ENCODE measurements at places on chromosomes 5 and 9.

DNA sequence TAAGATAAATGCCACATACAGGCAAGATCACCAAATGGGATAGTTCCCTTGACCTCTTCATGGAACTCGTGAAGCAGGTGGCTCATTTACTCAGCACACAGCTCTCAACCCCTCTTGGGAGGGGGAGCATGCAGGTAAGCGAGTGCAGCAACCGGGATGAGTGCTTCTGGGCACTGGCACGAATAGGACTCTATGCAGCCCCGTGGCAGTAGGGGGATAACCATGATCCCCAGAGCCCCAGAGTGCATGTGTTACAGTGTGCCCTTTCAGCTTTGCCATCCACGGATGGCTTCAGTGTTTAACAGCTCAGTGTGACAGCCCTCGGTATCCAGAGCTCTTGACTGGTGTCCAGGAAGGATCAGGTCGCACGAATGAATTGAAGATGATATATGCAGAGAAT lies 1187.1 kb downstream of the CDH9 start:
- DNase-seq, result no peak
- no peaks in the 10 kb centered on the region for H3K4me1 ChIP-seq
- no peak overlapping the region for H3K4me3 ChIP-seq
- no peaks in the 10 kb centered on the region for H3K27me3 ChIP-seq
- H3K27ac ChIP-seq, result no peak overlapping the region

DNA sequence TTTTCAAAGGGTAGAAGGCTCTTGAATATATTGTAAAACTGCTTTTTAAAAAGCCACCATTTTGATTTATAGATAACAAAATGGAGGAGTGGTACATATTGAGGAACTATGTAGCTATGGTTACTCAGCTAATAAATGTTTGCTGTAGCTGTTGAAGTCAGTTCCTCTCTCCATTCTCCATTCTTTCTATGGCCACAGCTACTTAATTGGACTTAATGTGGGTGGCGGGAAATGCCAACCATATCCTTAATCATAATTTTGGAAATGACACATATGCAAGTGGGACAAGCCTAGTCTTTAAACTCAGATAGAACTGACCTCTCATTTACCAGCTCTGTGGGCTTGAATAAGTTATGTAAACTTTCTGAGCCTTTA lies 10.6 kb downstream of the CDKN2A start:
- H3K4me1 ChIP-seq, result no peaks in the 10 kb centered on the region
- no peak overlapping the region for H3K4me3 ChIP-seq
- DNase-seq, result no peak
- no peak overlapping the region for H3K27ac ChIP-seq
- H3K36me3 ChIP-seq, result no peaks in the 10 kb centered on the region
- no peaks in the 10 kb centered on the region for H3K27me3 ChIP-seq

GRCh38 chr9:124381170-124381945 lies 33.9 kb downstream of the PSMB7 start:
- H3K4me3 ChIP-seq, result no peak overlapping the region
- no peak for DNase-seq
- no peaks in the 10 kb centered on the region for H3K4me1 ChIP-seq
- no peaks in the 10 kb centered on the region for H3K27me3 ChIP-seq
- H3K27ac ChIP-seq, result no peak overlapping the region
- peaks cover 4% of the 10 kb centered on the region for H3K36me3 ChIP-seq

- H3K36me3 ChIP-seq, result no peaks in the 10 kb centered on the region
- H3K4me1 ChIP-seq, result no peaks in the 10 kb centered on the region
- no peak overlapping the region for H3K4me3 ChIP-seq
- H3K27ac ChIP-seq, result no peak overlapping the region
- DNase-seq, result no peak
- no peaks in the 10 kb centered on the region for H3K27me3 ChIP-seq
These were observed 475.6 kb upstream of the PTGER4 start for GRCh38 chr5:40204144-40204543.
